ENCODE measurements at places on chromosomes 2 and 18.

DNA sequence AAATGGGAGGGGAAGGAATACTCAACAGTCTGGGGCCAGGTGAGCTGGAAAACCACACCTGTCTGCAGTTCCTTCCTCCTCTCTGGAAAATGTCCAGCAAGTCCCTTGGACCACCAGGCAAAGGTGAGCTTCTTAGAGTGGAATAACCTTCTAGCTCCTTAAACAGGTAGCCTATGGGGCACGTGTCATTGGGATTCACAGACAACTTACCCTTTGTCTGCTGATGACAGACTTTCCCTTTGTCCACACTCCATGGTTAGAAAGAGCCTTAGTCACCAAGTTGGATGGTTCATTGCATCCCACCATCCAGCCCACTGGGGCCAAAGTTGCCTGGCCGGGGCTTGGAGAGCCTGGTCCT lies 98.0 kb upstream of the ITGA6 start:
- DNase-seq = no peak

DNA sequence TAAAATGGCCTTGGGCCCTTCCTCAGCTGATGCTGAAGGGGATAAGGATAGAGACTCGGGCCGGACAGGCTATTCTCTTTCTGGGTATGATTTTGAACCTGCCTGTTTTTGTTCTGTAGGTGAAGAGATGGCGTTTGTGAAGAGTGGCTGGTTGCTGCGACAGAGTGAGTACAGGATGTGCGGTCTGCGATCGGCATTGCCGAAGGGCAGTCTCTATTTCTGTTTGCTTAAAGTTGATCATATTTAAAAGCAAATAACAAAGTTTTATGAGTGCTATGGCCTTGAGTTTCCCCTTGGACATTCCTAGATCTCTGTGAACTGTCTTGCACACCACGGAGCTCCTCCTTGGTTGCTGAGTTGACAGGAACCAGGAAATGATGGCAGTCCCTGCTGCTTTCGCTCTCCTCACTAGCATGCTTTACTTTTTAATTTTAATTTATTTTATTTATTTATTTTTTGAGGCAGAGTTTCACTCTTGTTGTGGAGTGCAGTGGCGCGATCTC lies 15.7 kb downstream of the PLEKHB2 start:
- DNase-seq = no peak

DNA sequence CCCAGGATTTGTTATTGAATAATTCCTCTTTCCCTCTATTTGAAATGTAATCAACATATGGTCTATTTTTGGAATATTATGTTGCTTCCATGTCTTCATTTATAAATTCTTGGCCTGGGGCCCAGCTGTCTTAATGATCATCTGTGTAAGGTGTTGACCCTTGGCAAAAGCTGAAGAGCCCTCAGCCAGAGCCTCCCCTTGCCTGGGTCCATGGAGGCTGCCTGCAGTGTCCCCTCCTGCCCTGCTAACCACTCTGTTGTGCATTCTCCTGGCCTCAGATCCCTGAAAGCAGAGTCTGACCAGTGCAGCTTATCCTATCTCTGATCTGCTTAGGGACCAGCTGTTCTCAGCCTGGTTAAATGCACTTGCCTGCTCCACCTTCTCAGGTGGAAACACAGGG lies 226.1 kb upstream of the APCDD1 start:
- DNase-seq = no peak

GRCh38 chr2:241893265-241893664 lies 23.7 kb downstream of the RTP5 start:
- DNase-seq = no peak

- no peak for DNase-seq
Observed at GRCh38 chr18:63236406-63236805, 83.2 kb downstream of the BCL2 start.

DNA sequence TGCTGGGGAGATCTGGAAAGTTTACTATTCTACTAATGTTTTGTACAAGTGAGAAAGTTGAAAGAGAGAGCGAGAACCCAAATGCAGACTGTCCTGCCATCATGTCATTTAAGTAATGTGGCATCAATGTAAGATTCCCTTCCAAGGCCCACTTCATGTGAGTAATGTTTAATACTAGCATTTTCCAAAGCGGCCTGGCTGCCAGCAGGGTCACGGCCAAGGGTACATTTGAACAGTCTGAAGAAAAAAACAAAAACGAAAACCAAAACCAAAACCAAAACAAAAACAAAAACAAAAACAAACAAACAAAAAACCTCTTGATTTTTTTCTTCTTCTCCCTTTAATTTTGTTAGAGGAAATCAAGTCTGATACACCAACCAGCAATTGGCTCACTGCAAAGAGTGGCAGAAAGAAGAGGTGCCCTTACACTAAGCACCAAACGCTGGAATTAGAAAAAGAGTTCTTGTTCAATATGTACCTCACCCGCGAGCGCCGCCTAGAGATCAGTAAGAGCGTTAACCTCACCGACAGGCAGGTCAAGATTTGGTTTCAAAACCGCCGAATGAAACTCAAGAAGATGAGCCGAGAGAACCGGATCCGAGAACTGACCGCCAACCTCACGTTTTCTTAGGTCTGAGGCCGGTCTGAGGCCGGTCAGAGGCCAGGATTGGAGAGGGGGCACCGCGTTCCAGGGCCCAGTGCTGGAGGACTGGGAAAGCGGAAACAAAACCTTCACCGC lies 2.2 kb downstream of the HOXD10 start:
- no peak for DNase-seq

GRCh38 chr2:235554385-235554784 lies 60.5 kb downstream of the AGAP1 start:
- no peak for DNase-seq

DNA sequence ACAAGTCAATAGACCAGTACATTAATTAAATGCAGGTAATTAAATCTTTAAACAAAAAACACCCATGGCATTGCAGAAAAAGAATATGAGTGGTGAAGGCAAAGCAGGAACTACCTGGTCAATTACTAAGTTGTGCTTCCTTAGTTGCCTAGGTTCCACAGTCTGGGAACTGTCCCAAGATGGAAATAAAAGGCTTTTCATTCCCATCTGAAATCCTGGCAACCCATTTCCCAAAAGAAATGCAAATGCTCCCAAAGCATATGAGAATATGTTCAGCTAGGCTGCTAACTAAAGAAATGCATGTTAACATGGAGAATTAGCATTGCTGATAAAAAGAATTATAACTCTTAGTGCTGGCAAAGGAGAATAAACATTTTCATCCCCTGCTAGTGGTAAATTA lies 177.8 kb downstream of the TMEM163 start:
- DNase-seq = no peak

DNA sequence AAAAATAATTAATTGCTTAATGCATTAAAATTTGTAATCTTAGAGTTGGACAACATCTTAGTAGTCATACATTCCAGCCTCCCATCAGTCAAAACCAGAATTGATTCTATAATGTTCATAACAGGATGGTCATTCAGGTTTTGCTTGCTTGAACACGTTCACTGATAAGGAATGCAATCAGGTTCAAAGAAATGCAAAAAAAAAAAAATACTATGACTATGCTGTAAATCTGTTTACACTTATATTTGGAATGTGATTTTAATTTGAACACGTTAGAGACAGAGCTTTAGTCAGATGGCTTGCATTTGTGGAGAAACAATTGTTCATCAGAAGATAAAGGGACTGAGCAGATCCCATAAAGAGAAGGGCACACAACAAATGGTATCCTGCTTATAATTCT lies 131.3 kb upstream of the UNC80 start:
- no peak for DNase-seq

- no peak for DNase-seq
Observed at GRCh38 chr2:11187731-11188130, 32.5 kb downstream of the SLC66A3 start.

DNA sequence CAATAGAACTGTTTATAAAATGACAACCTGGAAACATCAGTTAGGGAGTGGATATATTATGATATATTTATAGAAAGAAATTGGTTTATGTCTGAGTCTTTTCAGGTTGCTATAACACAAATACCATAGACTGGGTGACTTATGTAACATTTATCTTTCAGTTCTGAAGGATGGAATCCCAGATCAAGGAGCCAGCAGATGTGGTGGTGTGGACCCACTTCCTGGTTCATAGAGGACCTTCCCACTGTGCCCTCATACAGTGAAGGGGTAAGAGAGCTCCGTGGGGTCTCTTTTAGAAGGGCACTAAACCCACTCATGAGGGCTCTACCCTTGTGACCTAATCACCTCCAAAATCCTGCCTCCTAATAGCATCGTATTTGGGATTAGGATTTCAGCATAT lies 86.7 kb downstream of the BCL2 start:
- DNase-seq = no peak

GRCh38 chr2:6183226-6183625 lies 491.0 kb downstream of the SOX11 start:
- DNase-seq = no peak

DNA sequence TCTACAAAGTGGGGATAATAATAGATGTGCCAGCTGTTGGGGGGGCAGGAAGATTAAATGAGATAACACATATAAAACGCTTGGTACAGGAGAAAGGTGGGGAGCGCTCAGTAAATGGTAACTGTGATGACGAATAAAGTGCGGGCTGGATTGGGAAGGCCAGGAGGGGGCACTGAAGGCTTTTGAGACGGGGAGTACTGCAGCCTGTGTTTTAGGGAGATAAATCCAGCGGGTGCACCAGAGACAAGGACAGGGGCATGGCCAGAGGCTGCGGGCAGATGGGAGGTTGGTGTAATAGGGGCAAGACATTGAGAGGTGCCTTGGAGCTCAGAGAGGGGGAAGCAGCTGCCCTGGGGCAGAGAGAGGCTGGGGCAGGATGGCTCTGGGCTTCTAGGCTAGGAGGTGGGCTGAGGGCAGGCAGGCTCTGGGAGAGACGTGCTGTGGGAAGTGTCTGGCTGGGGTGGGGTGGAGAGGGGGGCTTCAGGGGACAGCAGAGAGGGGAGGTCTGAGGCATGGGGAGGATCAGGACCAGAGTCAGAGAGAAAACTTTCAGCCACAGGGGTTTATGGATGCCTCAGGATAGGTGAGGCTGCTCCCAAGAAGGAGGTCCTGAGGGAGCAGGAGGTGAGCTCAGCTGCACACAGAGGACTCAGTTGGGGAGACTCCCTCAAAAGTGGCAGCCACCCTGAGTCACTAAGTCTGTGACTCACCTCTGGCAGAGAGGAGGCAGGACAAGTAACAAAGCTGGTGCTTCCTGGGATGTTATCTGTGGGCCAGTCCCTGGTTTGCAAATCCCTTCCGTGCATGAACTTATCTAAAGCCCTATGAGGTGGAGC lies 18.8 kb downstream of the TEX44 start:
- DNase-seq = peak; percentile 55

GRCh38 chr18:26466026-26466425 lies 82.3 kb downstream of the KCTD1 start:
- DNase-seq = no peak

DNA sequence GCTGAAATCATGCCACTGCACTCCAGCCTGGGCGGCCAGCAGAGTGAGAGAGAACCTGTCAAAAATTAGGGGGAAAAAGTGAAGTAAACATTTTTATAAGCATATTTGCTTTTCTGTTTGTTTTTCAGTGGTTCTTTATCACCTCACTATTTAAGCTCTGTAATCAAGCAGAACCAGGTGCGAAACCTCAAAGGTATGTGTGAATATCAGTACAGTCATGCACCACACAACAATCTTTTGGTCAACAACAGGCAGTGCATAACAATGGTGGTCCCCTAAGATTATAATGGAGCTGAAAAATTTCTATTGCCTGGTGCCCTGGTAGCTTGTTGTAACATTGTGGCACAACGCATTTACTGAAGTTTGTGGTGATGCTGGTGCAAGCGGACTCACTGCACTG lies 167.4 kb upstream of the STON1 start:
- DNase-seq = no peak

GRCh38 chr2:106759966-106760365 lies 126.0 kb downstream of the ST6GAL2 start:
- DNase-seq = no peak

DNA sequence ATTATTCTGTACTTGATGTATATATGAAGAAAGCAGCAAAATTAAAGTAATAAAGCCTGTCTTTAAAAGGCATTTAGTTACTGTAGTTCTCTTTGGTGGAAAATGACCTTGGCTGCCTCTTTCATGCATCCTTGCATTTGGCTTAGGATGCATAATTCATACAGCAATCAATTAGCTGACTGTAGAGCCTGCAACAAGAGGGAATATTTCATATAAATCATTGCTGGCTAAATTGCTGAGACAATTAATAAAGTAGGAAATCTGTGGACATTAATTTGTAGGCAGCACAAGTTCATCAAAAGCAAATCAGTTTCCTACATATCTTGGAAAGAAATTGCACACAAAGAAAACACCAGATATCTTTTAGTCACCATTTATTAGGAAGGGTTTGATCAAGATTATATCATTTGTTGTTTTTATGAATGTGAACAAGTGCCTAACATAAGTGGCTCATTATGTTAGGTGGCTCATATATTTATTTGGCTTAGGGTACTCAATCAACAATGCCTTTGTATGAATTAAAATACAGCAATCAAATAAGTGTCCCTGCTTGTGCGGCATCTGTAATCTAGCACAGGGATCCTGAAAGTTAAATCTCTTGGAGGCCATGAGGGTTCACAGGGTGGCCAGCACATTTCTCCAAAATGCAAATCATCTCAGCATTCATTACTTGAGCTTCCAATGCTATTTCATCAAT lies 220.4 kb upstream of the SPOPL start:
- no peak for DNase-seq

GRCh38 chr2:140624200-140624599 lies 1506.6 kb downstream of the LRP1B start:
- no peak for DNase-seq

DNA sequence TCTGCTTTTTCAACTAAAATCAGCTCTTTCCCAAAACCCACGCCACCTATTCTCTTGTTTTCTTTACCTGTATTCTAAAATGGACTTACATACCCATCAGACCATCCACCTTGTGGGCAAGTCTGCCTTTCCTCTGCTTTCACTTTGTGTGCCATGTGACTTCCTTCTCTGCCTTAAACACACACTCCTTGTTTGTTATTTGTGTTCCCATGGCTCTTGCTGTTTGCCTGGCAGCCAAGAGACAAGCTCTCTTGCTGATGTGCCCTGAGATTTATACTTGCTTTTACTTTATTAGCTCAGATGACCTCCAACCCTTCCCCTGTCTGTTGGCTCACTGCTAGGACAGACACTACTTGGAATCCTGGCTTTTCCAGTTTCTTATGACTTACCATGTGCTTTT lies 309.7 kb upstream of the LRRTM4 start:
- DNase-seq = no peak
